Urinary bladder (tissue), 4 donors: ENCODE measurements at places on chromosomes 3 and 15. TPM values are rescaled to one million over a fixed set of nuclear protein-coding genes. Genes with fewer than 3 reads are reported as not detected.

The CHDH gene
- total RNA-seq: 0.58 TPM

The SOX14 gene
- not detected for total RNA-seq

The FBN1 gene
- 698 TPM for total RNA-seq

The TM4SF4 gene
- not detected for total RNA-seq

DNA sequence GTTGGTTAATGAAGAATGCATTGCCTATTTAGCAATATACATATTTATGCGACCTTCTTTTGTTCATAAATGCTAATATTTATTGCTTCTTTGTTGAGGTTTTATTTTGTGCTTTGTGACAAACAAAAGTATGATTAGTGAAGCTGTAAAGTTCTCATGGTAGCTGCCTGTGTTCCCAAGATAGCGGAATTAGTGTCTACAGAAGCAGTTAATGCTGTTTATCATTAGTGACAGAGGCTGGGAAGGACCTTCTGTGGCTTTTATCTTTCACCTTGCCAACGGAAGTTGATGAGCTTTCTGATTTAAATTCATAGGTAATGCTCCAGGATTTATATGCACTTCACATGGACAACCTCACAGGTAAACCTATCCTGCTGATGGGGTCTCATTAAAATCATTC is 418.3 kb downstream of the CADM2 start:
- DNase-seq: no peak
